ENCODE measurements at places on chromosomes 5 and 9. TPM values are rescaled to one million over a fixed set of nuclear protein-coding genes. Genes with fewer than 3 reads are reported as not detected.

KCNIP1 gene
- 0.08 TPM for total RNA-seq

DNA sequence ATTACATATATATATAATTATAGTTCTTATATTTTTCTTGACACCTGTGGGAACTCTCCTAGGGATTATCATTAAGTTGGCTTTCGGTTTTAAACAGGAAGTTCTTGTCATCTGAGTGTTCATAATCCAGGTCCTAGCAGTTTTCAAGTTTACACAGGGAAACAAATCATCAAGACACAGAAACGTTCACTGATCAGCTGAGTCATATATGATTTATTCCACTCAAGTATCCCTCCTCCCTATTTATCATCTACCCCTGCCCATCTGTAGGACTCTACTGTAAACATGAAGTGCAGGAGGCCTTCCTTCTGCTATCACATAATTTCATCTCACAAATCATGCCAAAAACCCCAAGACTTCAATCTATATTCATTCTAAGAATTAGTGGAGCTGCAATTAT is 6.3 kb downstream of the SLC25A51 start:
- no peak overlapping the region for H3K27ac ChIP-seq
- no peak for DNase-seq
- H3K36me3 ChIP-seq, result peaks cover 24% of the 10 kb centered on the region

DNA sequence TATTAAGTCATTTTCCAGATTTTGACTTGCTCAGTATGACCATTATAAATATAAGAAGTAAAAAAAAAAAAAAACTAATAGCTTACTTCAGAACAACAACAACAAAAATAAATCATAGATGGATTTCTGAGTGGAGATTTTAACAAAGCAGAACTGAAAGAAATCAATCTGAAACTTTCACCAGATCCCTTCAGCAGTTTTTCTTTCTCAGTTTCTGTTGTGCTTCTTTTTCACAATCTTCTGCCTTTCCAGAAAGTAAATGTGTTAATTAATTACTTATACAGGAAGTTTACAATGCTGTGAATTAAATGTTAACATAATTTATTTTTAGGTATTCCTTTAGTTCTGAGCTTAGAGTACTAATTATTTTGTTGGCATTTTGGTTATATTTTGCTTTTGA is 73.5 kb downstream of the CHSY3 start:
- no peaks in the 10 kb centered on the region for H3K4me1 ChIP-seq
- no peak overlapping the region for H3K4me3 ChIP-seq
- no peak overlapping the region for H3K27ac ChIP-seq
- no peaks in the 10 kb centered on the region for H3K27me3 ChIP-seq
- no peak for DNase-seq

PCDHB15 gene
- total RNA-seq, result 0.59 TPM

INSL4 gene
- not detected for total RNA-seq

GRCh38 chr9:133657120-133657661 is 21.0 kb downstream of the DBH start:
- peak overlapping the region; percentile 25 for H3K27ac ChIP-seq
- peaks cover 15% of the 10 kb centered on the region for H3K4me1 ChIP-seq
- DNase-seq, result no peak
- no peaks in the 10 kb centered on the region for H3K27me3 ChIP-seq
- no peaks in the 10 kb centered on the region for H3K36me3 ChIP-seq
- no peak overlapping the region for H3K4me3 ChIP-seq

SELENOP gene
- total RNA-seq, result 1,776 TPM

OR1Q1 gene
- not detected for total RNA-seq

- peaks cover 3% of the 10 kb centered on the region for H3K36me3 ChIP-seq
- DNase-seq, result no peak
- no peaks in the 10 kb centered on the region for H3K27me3 ChIP-seq
- no peaks in the 10 kb centered on the region for H3K4me1 ChIP-seq
- no peak overlapping the region for H3K4me3 ChIP-seq
Measured at GRCh38 chr9:95447660-95448420, 68.9 kb downstream of the PTCH1 start.

- no peaks in the 10 kb centered on the region for H3K36me3 ChIP-seq
- peaks cover 27% of the 10 kb centered on the region for H3K4me1 ChIP-seq
- H3K4me3 ChIP-seq, result no peak overlapping the region
- H3K27me3 ChIP-seq, result no peaks in the 10 kb centered on the region
Measured at GRCh38 chr9:35771075-35771433, 17.0 kb upstream of the MSMP start.

DNA sequence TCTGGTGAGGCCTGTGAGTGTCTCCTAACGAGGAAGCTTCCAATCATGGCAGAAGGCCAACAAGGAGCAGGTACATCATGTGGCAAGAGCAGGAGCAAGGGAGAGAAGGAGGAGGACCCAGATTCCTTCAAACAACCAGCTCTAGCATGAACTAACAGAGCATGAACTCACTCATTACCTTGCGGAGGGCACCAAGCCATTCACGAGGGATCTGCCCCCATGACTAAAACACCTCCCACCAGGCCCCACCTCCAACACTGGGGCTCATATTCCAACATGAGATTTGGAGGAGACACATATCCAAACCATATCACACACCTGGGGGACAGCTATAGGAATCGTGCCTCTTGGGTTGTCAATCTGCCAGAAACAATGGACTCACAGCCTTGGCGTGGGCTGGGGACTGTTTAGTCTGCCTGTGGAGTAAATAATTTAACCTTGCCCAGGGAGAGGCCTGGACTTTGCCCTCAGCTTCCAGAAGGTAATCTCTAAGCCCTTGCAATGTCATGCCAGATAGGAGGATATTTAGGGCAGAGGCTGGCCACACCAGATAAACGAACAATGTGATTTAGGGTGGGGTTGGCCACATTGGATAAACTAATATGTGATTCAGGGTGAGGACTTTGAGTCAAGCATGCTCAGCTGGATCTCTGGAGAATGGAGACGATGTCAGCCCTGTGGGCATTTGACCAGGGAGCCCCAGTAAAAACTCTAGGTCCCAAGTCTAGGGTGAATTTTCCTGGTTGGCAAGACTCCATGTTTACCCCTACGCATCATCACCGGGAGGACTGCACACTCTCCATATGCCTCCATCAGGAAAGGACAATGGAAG is 13.6 kb upstream of the VDAC1 start:
- H3K36me3 ChIP-seq, result no peaks in the 10 kb centered on the region
- peak overlapping the region; percentile 69 for H3K27ac ChIP-seq
- DNase-seq, result peak; percentile 55
- no peaks in the 10 kb centered on the region for H3K27me3 ChIP-seq
- no peak overlapping the region for H3K4me3 ChIP-seq

GRCh38 chr9:130834371-130835336 is at the start of gene ABL1:
ABL1 (plus strand) TSS chr9:130835254; CDS start chr9:130835447, 193 bp downstream.
- H3K36me3 ChIP-seq, result no peaks in the 10 kb centered on the region
- peak within 1 kb of the TSS; percentile 78 for H3K4me3 ChIP-seq
- H3K27me3 ChIP-seq, result no peaks in the 10 kb centered on the region
- H3K4me1 ChIP-seq, result peaks cover 22% of the 10 kb centered on the region
- peak; percentile 74 for DNase-seq

GRCh38 chr5:137234973-137235943 is 263.9 kb downstream of the SPOCK1 start:
- H3K4me3 ChIP-seq, result no peak overlapping the region
- no peak overlapping the region for H3K27ac ChIP-seq
- no peak for DNase-seq
- H3K4me1 ChIP-seq, result no peaks in the 10 kb centered on the region
- no peaks in the 10 kb centered on the region for H3K36me3 ChIP-seq

GRCh38 chr5:179870952-179871351 is 12.3 kb upstream of the MRNIP start:
- DNase-seq, result no peak
- no peak overlapping the region for H3K27ac ChIP-seq
- no peak overlapping the region for H3K4me3 ChIP-seq
- H3K27me3 ChIP-seq, result no peaks in the 10 kb centered on the region
- H3K4me1 ChIP-seq, result no peaks in the 10 kb centered on the region
- peaks cover 79% of the 10 kb centered on the region for H3K36me3 ChIP-seq

DNA sequence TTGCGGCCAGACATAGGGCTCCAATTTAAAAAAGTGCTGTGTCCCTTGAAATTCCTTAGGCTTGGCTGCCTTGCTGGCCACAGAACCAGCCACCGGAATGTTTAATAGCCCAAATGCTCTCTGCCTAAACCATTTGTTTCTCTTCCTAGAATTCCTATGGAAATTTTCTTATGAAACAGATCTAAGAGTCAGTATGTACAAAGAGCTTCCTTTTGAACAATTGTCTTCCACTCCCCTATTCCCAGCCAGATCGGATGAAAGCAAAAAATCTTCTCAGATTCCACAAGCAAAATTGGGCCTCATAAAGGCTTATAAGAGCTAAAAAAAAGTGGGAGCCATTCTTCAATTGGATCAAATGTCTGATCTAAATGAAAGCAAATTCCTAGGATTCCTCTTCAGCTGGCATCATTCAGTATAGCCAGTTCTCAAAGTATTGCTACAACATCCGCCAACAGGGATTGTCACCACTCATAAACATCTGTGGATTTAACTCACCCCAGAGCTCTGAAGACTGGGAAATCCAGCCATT is 104.3 kb downstream of the CEMIP2 start:
- H3K27me3 ChIP-seq, result no peaks in the 10 kb centered on the region
- no peaks in the 10 kb centered on the region for H3K4me1 ChIP-seq
- no peaks in the 10 kb centered on the region for H3K36me3 ChIP-seq
- H3K4me3 ChIP-seq, result no peak overlapping the region
- H3K27ac ChIP-seq, result no peak overlapping the region

DNA sequence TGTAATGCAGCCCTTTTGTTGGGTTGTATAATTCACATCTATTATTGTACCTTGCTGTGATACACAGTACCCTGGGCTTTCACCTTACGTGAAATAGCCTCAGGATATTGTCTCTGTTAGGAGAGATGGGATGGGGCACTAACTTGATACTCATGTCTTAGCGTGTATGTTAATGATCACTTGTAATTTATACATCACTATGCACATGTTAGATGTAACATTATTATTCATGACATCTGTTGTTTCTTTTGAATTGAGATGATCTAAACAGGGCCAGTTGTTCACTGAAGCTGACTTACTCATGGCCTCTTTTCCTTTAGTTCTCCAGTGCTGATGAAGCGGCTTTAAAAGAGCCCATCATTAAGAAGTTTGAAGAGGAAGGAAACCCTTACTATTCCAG is 65.2 kb downstream of the MCCC2 start:
- no peaks in the 10 kb centered on the region for H3K27me3 ChIP-seq
- no peak overlapping the region for H3K4me3 ChIP-seq
- H3K4me1 ChIP-seq, result no peaks in the 10 kb centered on the region
- no peak for DNase-seq
- H3K36me3 ChIP-seq, result peaks cover 63% of the 10 kb centered on the region
- H3K27ac ChIP-seq, result no peak overlapping the region

DNA sequence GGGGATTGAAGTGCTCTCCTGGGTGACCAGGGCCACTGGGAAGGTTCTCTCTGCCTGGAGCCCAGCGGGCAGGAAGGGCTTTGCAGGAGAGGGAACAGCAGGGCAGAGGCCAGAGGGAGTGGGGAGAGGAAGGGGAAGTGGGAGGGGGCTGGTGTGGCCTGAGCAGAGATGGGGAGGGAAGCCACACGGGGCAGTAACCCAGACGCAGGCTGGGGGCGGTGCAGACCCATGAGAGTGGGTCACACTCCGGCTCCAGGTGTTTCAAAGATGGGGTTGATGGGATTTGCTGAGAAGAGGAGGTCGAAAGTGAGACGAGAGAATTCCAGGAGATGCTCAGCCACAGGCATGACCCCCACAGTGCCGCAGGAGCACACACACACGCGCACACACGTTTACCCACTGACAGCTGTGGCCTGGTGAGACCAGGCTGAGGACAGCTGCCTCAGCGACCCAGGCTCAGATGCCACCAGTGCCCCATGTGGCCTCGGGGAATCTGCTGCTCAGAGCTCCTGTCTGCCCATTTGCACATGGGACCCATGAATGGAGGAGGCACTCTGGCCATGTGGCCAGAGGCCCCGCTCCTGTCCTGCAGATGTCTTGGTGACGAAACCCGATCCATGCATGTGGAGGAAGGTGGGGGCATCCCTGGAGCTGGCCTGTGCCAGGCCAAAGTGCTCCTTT is 32.7 kb upstream of the FCN2 start:
- H3K36me3 ChIP-seq, result no peaks in the 10 kb centered on the region
- H3K4me3 ChIP-seq, result no peak overlapping the region
- H3K4me1 ChIP-seq, result no peaks in the 10 kb centered on the region
- no peaks in the 10 kb centered on the region for H3K27me3 ChIP-seq
- no peak for DNase-seq

PRDM9 gene
- not detected for total RNA-seq

GRCh38 chr9:17847908-17848307 is 269.0 kb downstream of the SH3GL2 start:
- no peaks in the 10 kb centered on the region for H3K4me1 ChIP-seq
- H3K27me3 ChIP-seq, result no peaks in the 10 kb centered on the region
- no peak for DNase-seq

GRCh38 chr9:26034786-26035185 is 356.5 kb upstream of the TUSC1 start:
- H3K36me3 ChIP-seq, result no peaks in the 10 kb centered on the region
- DNase-seq, result no peak
- H3K27me3 ChIP-seq, result no peaks in the 10 kb centered on the region
- no peak overlapping the region for H3K4me3 ChIP-seq

DNA sequence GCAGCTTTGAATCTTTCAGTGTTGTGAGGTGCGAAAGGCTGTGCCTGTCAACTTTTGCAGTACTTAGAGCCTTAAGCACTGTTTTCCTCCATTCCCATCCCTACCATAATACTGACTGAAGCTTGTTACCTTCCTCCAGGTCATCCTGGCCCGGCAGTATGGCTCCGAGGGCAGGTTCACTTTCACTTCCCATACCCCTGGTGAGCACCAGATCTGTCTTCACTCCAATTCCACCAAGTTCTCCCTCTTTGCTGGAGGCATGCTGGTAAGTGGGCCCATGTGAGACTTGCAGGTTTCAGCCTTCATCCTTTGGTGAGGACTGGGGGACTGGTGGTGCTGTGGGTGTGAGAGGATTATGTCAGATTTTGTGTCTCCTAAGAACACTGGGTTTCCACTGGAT is 1.5 kb downstream of the TMED9 start:
- H3K27ac ChIP-seq, result no peak overlapping the region
- H3K4me3 ChIP-seq, result no peak overlapping the region
- H3K36me3 ChIP-seq, result peaks cover 31% of the 10 kb centered on the region
- DNase-seq, result no peak
- no peaks in the 10 kb centered on the region for H3K27me3 ChIP-seq
